ENCODE measurements at places on chromosomes 2 and 18.
A peak's percentile ranks its signal among the peaks of the same experiment; 100 is the strongest.

DNA sequence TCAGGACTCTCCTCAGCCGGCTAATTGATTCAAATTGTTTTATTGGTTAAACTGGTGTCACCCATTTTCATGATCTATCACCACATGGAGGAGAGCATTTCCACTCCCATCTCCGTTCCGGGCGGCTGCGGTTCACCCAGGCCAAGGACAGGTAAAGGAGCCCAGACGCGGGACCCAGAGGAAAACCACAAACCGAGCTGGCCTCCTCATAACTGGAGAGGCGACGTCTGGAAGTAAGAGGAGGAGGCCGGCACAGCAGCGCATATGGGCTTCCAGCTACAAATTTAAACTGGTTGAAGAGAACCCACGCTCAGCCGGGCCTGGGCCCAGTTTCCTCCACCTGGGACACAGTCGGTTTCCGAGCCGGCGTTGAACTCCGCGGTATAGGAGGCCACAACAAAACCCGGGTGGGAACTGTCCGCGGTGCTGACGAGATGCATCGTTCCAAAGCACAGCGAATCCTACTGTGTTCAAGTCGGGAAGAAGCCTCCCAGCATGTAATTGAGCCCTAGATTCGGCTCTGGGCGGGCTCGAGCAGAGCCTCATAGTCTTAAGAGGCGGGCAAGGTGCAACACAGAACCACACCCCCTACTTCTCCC lies 3.0 kb upstream of the SKOR2 start:
- DNase-seq = peak; percentile 33

DNA sequence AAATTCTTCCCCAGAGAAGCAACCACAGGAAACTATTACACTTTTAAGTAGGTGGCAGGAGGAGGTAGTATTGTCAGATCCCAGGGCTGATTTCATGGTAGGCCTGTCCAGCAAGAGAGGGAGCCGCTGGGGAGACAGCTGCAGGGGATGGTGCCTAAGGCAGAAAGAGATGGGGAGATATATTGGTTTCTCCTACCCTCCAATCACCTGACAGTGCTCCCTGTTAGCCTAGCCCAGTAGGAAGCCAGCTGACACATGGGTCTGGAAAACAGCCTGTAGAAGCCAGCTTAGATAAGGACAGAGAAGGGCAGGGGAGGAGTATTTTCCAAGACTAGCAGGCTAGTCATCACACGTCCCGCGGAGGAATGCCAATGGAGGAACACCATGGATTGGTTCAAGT lies 8.2 kb upstream of the SPOPL start:
- DNase-seq = no peak

DNA sequence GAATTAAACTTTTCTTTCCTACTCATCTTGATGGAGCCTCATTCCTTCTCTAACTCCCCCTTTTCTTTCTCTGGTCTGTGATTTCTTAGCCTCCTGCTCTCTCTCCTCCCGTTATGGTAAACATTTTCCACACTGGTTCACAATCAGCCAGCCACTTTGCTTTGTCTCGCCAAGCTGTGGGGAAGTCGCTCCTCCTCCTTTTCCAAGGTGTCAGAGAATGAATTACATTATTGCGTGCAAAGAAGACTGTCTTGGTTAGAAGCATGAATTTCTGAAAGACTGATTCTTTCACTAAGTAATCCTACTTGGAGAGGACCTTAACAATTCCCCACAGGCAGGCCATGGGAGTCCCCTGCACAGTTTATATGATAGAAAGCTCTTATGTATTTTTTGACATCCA lies 46.1 kb downstream of the RASGRP3 start:
- no peak for DNase-seq

GRCh38 chr2:240247241-240247867 lies 106.9 kb upstream of the OTOS start:
- DNase-seq = no peak
